Cardiac muscle cell (in vitro differentiated cells and primary cell): ENCODE measurements at places on chromosomes 6 and 20. TPM values are rescaled to one million over a fixed set of nuclear protein-coding genes. Genes with fewer than 3 reads are reported as not detected.

DNA sequence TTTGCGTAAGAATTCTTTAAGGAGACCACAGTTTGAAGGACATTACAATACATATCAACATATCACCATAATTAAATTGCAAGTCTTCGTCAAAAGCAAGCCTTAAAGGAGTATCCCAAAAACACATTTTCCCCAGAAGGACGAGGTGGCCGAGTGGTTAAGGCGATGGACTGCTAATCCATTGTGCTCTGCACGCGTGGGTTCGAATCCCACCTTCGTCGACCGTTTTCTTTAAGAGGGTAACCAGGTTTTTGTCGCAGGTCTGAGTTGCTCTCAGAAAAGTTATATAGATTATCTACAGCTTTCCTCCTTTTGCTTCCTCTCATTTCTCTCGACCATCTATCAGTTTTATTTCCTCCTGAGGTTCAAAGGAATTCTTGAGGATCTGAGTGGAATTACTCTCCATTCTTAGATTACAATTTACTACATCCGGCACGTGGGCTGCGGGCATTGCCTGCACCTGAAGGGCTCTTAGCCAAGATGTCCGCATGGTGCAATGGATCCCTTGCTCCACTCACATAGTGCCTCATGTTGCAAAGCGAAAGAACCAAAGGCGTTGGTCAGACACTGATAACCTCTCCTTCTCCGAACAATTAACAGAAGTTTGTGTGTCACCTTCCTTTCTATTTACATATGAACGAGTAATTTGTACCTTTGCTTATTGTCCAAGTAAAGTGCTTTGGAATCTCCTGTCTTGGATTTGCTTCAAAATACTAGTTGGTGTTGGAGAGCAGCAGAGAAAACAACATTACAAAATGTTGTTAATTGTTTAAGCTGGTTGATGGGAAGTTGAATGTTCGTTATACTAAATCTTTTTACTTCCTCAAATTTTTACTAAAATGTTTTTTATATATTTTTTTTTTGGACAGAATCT is 14.0 kb downstream of the POM121L2 start:
- no peaks in the 10 kb centered on the region for H3K36me3 ChIP-seq
- peaks cover 59% of the 10 kb centered on the region for H3K27me3 ChIP-seq
- H3K4me3 ChIP-seq: no peak overlapping the region
- H3K4me1 ChIP-seq: peaks cover 3% of the 10 kb centered on the region

GRCh38 chr6:97053643-97054411 is 129.3 kb downstream of the KLHL32 start:
- peaks cover 13% of the 10 kb centered on the region for H3K27me3 ChIP-seq
- no peaks in the 10 kb centered on the region for H3K36me3 ChIP-seq
- no peaks in the 10 kb centered on the region for H3K4me1 ChIP-seq
- no peak overlapping the region for H3K4me3 ChIP-seq
- H3K27ac ChIP-seq: no peak overlapping the region

DNA sequence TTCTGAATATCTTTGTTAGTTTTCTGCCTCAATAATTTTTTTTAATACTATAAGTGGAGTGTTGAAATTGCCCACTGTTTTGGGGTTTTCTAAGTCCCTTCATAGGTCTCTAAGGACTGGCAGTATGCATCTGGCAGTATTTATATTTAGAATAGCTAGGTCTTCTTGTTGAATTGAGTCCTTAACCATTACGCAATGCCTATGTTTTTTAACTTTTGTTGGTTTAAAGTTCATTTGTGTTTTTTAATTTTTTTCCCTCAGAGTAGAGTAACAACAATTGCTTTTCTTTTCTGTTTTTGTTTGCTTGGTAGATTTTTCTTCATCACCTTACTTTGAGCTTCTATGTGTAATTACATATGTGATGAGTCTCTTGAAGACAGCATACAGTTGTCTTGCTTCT is 375.9 kb upstream of the EYS start:
- H3K4me3 ChIP-seq: no peak overlapping the region
- DNase-seq: no peak
- H3K4me1 ChIP-seq: no peaks in the 10 kb centered on the region
- no peaks in the 10 kb centered on the region for H3K27me3 ChIP-seq
- H3K36me3 ChIP-seq: no peaks in the 10 kb centered on the region

Gene LGSN
- not detected in 2 replicates for polyA plus RNA-seq
